ENCODE measurements at places on chromosomes 7 and 10.

DNA sequence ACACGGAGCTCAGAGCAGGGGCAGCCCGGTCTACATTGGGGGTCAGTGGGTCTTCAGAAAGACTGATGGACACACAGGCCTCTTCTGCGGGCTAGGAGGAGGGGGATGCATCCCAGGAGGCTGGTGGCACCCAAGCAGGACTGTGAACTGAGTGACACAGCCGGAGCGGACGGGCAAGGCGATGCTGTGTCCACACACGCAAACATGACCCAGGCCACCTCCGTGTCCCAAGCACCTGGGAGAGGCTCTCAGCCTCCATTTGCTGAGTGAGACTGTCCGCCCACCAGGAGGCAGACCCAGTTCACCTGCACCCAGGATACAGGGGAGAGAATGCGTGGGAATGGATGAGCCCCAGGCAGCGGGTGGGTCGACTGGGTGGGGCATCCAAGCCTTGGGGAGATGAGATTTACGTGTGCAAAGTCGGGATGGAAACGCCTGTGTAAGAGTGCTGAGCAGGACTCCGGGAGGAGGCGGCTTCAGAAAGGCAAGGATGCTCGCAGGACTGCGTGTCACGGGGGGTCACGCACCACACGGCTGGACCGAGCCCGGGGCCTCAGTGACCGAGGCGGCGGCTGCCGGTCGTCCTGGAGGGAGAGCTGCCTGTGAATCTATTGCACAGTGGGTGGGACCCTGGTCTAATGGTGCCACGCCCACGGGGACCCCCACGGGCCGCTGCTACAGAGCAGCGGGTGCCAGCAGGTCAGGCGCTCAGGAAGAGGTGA lies 262.8 kb downstream of the ADARB2 start:
- DNase-seq = no peak

GRCh38 chr7:149156898-149157297 lies 9.6 kb downstream of the ZNF398 start:
- no peak for DNase-seq

- no peak for DNase-seq
Observed at GRCh38 chr10:52463826-52464225, 149.7 kb downstream of the DKK1 start.

DNA sequence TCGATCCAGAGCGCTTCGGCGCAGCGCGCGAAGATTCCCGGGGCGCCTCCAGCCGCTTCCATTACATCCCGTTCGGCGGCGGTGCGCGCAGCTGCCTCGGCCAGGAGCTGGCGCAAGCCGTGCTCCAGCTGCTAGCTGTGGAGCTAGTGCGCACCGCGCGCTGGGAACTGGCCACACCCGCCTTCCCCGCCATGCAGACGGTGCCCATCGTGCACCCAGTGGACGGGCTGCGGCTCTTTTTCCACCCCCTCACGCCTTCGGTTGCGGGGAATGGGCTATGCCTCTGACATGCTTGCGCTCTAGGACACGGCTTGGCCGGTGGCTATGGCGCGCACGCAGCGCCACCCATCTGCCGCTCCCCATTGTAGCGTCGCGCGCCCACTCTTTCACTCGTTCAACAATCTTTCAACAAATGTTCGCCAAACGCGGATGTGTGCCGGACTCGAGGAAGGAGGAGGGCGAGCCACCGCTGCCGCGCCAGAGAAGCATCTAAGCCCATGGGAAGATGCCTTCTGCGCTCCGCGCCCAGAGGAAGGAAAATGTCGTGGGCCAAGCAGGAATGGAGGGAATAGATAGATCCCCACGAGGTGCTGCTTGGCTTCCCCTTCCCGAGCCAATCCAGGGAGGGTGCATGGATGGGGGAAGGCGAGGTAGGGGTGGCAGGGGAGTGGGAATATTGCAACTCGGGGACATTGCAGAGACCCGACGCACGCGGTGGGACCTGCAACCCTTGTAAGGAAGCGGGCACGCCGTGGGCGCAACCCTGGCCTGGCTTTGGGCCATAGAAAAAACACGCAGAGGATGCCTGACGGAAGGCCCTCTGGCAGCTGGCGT lies 5.1 kb upstream of the CYP26A1 start:
- peak; percentile 27 for DNase-seq

- DNase-seq = no peak
Observed at GRCh38 chr7:134778941-134779740, at the start of gene CALD1. Gene CALD1 (plus strand): TSS chr7:134779634. CDS start chr7:134867734, 88,100 bp downstream.

DNA sequence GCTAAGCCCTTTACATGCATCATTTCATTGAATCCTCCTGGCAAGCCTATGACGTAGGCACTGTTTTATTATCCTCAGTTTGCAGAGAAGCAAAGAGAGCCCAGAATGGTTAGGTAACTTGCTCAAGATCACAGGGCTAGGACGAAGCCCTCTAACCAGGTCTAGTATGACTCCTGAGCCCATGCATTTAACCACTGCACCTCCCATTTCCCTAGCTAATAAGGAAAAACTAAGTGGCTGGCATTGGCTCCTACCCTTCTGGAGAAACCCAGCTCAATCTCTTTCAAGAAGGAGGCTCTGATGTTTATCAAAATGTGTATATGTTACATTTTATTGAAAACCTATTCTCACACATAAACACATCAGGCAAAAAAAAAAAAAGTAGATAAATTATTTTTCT lies 19.8 kb downstream of the MYOF start:
- no peak for DNase-seq

GRCh38 chr10:97071496-97071895 lies 114.3 kb downstream of the SLIT1 start:
- DNase-seq = no peak

DNA sequence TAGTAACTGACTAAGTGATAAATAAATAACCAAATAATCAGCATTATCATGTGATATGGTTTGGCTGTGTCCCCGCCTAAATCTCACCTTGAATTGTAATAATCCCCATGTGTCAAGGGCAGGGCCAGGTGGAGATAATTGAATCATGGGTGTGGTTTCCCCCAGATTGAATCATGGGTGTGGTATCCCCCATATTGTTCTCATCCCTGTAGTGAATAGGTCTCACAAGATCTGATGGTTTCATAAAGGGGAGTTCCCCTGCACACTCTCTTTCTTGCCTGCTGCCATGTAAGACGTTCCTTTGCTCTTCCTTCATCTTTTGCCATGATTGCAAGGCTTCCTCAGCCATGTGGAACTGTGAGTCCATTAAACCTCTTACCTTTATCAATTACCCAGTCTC lies 72.1 kb upstream of the NRP1 start:
- DNase-seq = no peak

DNA sequence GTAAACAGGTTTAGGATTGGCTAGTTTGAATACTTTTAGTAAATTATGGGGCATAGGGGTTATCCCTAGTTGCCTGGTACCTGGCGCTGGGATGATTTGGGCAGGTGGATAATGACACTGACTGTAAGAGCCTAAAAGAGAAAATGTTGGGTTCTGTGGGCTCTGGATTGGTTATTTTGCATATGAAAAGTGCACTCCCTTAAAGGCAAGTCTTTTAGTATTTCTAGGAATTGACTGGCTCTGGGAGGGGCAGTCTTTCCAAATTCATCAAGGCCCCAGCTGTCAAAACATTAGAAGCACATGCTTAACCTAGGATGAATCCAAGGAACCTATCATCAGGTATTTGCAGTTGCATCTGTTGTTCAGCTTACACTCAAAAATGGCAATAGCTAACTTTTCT lies 454.6 kb upstream of the SORCS1 start:
- no peak for DNase-seq

GRCh38 chr7:151888079-151889067 lies 11.5 kb upstream of the PRKAG2 start:
- no peak for DNase-seq

DNA sequence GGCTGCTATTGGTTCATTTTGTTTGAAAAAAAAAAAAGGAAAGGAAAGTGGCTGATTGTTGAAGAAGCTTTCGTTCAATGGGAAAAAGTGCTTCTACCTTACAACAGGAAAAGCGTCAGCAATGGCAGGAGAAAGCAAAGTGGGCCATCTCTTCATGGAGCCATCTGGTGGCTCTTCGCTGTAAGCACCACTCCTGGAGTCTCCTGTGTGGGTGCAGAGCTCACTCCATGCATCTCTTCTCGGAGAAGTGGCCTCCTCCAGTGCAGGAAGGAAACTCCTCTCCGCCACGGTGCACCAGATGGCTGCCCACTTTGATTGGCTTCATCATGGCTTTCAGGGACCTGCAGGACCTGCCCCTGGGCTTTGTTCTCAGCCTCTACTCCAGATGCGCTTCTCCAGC lies 250.9 kb downstream of the PTEN start:
- no peak for DNase-seq

- DNase-seq = no peak
Observed at GRCh38 chr7:72704894-72705293, 123.1 kb downstream of the TYW1B start.

GRCh38 chr10:87000491-87000890 lies 19.6 kb upstream of the FAM25A start:
- DNase-seq = no peak

DNA sequence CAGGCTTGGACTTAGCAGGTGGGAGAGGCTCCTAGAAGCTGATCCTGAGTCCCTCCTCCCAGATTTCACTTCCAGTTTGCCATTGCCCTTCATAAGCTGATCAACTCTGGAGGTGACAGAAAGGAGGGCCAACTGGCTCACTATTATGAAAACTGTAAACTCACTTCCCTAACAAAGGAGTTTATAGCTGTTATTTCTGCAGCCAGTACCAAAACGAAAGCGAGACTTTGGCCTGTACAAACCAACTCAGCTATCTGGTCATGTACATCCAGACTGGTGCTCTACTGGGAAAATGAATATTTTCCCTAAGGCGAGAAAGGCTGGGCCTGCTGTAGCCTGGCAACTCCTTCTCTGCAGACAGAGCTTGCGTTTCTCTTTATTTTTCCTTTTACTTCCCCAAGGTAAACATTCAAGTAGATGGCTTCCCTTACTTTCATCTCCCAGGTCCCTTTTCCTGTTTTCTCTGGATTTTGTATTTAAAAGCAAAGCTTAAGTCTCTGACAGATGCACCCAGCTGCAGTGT lies 54.7 kb downstream of the GALNT17 start:
- DNase-seq = no peak

DNA sequence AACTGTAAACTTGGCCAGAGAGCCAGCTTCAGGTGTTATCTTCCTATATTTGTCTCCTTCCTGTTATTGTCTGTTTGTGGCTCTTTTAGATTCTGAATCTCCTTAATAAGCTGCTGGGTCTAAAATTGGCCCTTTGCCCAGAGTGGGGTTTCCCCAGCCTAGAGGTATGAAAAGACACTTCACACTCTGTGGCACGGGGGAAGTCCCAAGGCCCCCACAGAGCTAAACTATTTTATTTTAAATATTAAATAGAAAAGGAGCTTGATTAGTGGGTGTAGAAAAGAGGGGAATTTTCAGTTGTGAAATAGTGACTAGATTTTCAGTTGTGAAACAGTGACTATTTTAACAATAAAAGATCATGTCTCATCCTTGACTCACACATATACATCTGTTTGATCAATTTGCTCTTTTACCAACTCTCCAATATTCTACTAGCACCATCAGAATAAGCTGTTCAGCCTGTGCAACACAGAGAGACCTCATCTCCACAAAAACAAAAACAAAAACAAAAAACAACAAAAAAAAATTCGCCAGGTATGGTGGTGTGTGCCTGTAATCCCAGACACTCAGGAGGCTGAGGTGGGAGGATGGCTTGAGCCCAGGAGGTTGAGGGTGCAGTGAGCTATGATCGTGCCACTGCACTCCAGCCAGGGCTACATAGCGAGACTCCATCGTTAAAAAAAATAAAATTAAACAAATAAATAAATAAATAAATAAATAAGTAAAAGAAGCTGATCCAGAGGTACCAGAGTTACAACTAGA lies 24.9 kb upstream of the ADO start:
- peak; percentile 81 for DNase-seq

DNA sequence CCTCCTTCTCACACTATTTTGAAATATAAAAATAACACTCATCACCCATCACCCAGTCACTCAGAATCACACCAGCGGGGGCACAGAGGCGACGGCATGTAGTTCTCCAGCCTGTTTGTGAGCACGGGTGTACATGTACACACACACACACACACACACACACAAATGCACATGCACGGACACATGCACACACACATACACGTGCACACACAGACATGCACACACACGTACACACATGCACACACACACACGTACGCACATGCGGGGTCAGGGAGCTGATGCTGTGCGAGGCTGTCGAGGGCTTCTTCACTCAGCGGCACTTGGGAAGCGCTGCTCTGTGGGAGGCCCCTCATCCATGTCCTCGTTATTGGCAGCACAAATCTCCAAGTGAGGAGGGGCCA lies 178.8 kb downstream of the ELFN1 start:
- no peak for DNase-seq

- DNase-seq = no peak
Observed at GRCh38 chr10:97858001-97858439, 8.4 kb downstream of the GOLGA7B start.

DNA sequence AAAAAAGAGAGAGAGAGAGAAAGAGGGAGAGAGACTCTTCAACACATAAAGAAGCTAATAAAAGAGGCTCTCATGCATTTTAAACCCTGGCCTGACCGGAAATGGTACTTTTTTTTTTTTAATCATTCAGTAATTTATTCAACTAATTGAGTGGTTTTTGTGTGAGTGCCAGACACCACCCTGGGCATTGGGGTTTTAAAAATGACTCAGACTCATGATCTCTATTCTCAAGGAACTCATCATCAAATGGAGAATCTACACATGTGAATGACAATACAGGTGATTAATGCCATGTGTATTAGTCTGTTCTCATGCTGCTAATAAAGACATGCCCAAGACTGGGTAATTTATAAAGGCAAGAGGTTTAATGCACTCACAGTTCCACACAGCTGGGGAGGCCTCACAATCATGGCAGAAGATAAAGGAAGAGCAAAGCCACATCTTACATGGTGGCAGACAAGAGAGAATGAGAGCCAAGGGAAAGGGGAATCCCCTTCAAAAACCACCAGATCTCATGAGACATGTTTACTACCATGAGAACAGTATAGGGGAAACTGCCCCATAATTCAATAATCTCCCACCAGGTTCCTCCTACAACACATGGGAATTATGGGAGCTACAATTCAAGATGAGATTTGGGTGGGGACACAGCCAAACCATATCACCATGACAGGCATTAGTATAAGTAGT lies 158.5 kb upstream of the AUTS2 start:
- no peak for DNase-seq

DNA sequence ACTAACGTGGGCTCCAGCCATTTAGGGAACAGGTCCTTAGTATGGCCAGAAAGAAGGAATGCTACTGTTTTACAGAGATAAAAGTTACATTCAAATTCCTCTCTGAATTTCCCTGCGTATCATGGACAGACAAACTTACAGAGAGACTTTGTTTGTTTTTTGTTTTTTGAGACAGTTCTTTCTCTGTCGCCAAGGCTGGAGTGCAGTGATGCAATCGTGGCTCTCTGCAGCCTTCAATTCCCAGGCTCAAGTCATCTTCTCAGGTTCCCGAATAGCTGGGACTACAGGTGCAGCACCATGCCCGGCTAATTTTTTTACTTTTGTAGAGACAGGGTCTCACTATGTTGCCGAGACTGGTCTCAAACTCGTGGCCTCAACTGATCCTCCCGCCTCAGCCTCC lies 64.5 kb upstream of the MPP7 start:
- no peak for DNase-seq
